Colonic mucosa (tissue), 4 donors: ENCODE measurements at places on chromosomes 1 and 21.
A peak's percentile ranks its signal among the peaks of the same experiment; 100 is the strongest.

GRCh38 chr1:74699331-74699730 is 25.7 kb upstream of the ERICH3 start:
- DNase-seq = no peak
- no peaks in the 10 kb centered on the region for H3K27me3 ChIP-seq
- H3K36me3 ChIP-seq = no peaks in the 10 kb centered on the region
- H3K4me3 ChIP-seq = no peak overlapping the region

GRCh38 chr21:31018232-31018631 is 20.0 kb downstream of the KRTAP19-8 start:
- no peak overlapping the region for H3K27ac ChIP-seq
- no peaks in the 10 kb centered on the region for H3K27me3 ChIP-seq
- H3K4me3 ChIP-seq = no peak overlapping the region
- DNase-seq = no peak

DNA sequence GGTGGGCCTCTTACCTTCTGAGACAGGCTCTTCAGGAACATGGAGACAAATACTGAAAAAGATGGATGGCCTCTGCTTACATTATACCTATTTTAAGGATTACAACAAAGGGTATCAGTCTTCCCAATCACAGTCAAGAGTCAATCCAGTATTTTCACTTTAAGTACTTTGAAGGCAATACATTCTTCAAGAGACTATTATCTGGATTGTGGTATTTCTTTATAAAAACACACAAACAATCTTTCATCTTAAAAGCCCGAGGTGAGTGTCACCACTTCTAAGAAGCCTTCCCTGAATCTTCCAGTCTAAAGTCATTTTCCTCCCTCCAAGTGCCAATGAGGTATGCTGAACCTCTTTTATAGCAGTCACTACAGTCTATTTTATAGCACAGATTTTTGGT is 45.3 kb downstream of the WASF2 start:
- H3K27me3 ChIP-seq = no peaks in the 10 kb centered on the region
- H3K27ac ChIP-seq = no peak overlapping the region
- H3K4me1 ChIP-seq = no peaks in the 10 kb centered on the region

GRCh38 chr1:84936116-84936810 is 43.3 kb upstream of the LPAR3 start:
- H3K4me3 ChIP-seq = no peak overlapping the region
- H3K4me1 ChIP-seq = no peaks in the 10 kb centered on the region
- peak; percentile 41 for DNase-seq
- H3K27me3 ChIP-seq = no peaks in the 10 kb centered on the region
- H3K27ac ChIP-seq = no peak overlapping the region

GRCh38 chr21:25676451-25676850 is 37.4 kb downstream of the JAM2 start:
- no peak for DNase-seq
- no peaks in the 10 kb centered on the region for H3K4me1 ChIP-seq
- H3K27ac ChIP-seq = no peak overlapping the region

DNA sequence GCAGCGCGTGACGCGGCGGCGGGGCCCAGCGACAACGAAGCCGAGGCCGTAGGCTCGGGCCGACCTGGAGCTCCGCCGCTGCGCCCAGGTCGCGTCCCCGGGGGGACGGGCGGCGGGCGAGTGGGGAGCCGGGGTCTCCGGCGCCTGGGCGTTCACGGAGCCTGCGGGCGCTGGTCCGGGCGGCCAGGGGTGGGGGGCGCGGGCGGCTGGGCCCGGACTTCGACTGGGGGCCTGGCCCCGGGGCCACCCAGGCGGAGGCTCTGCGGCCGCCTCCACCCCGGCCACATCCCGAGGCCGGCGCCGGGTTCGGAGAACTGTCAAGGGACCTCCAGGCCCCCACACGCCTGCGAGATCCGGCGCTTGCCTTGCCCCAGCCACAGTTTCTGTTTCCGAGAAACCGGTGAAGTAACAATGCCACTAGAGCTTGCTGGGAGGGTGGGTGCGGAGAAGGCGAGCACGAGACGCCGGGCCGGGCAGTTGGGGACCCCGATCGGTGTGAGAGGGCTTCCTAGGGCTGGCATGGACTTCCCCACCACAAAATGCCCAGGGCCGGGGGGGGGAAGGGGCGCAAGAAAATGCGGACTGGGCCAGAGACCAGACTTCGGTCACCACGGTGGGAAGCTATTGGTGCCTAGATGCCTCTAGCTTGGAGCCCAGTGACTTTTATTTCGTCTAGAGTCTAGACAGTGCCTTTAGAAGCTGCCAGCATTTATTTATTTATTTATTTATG is 501 bp downstream of the FBXO6 start:
- H3K27me3 ChIP-seq = no peaks in the 10 kb centered on the region
- H3K27ac ChIP-seq = peak overlapping the region; percentile 55
- no peaks in the 10 kb centered on the region for H3K4me1 ChIP-seq
- no peaks in the 10 kb centered on the region for H3K36me3 ChIP-seq
- peak; percentile 37 for DNase-seq

DNA sequence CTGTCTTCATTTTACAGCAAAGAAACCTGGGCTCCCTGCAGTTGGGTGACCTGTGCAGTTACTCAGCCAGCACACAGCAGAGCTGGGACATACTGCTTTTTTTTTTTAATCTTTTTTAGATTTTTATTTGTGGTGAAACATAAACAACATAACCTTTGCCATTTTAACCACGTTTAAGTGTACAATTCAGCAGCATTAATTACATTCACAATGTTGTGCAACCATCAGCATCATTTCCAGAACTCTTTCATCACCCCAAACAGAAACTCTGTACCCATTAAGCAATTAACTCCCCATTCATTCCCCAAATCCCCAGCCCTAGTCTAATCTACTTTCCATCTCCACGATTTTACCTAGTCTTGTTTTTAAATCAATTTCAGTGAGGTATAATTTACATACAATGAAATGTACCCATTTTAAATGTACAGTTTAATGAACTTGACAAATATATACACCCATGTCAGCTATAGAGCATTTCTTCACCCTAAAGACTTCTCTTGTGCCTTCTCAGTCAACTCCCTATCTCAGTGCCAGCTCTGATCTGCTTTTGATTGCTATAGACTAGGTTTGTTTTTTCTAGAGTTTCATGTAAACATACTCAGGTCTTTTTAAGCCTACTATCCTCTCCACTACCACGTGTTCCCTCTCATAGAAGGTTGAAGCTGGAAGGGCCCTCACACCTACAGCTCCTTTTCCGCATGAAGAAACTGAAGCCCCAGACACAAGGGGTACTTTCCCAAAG is 37.8 kb upstream of the C8B start:
- no peak overlapping the region for H3K4me3 ChIP-seq
- no peaks in the 10 kb centered on the region for H3K36me3 ChIP-seq
- H3K4me1 ChIP-seq = no peaks in the 10 kb centered on the region
- H3K27ac ChIP-seq = no peak overlapping the region
- DNase-seq = no peak

DNA sequence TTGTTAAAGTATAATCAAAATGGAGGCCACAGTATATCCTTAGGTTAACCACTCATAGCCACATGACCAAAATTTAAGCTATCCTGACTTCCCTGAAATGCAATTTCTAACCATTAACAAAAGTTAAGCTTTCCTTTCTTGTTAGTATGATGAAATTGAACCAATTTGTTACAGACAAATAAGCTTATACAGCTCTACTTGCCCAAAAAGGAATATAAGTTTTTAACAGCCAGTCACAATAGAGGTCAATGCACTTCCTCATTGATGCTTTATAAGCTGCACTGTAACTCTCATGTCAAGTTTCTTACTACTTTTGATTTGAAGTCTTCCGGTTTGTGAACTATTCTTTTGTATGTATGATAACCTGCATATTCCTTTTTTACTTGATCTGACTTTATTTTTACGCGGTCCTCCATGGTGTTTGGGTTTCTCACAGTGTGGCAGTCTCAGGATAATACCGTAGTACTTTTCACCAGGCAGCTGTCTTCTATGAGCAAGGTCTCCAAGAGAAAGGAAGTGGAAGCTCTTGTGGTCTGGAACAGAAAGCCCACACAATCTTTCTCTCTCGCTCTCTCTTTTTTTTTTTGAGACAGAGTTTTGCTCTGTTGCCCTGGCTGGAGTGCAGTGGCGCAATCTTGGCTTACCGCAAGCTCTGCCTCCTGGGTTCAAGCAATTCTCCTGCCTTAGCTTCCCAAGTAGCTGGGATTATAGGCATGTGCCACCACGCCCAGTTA is 331.6 kb downstream of the SRGAP2C start:
- DNase-seq = peak; percentile 18
- no peak overlapping the region for H3K4me3 ChIP-seq
- no peak overlapping the region for H3K27ac ChIP-seq
- peaks cover 6% of the 10 kb centered on the region for H3K27me3 ChIP-seq
- no peaks in the 10 kb centered on the region for H3K36me3 ChIP-seq

DNA sequence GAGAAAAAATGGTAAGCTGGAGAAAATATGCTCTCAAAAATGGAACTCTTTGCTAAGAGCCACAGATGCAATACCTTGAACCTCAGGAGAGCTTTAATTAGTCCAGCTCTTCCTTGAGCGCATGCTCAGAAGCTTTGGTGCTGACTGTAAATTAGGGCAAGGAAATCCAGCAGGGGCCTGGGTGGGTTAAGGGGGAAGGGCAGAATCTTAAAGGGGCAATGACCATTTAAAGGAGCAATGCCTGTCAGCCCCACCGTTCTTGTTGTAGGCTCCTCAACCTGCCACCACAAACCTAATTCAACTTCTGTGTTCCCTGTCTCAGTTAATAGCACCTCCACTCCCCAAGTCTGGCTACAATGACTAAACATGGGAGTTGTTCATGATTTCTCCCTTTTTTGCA is 6.8 kb upstream of the SLC22A15 start:
- H3K36me3 ChIP-seq = no peaks in the 10 kb centered on the region
- DNase-seq = no peak
- no peak overlapping the region for H3K4me3 ChIP-seq
- no peaks in the 10 kb centered on the region for H3K4me1 ChIP-seq
